ENCODE measurements at places on chromosomes 4 and X. TPM values are rescaled to one million over a fixed set of nuclear protein-coding genes. Genes with fewer than 3 reads are reported as not detected.
A peak's percentile ranks its signal among the peaks of the same experiment; 100 is the strongest.

The NAP1L2 gene
- total RNA-seq, result 2.5 TPM

The SCML1 gene
- total RNA-seq, result 10.3 TPM

GRCh38 chr4:153728151-153728550, 31.7 kb downstream of the RNF175 start:
- H3K27ac ChIP-seq, result no peak overlapping the region
- no peaks in the 10 kb centered on the region for H3K27me3 ChIP-seq
- no peaks in the 10 kb centered on the region for H3K36me3 ChIP-seq
- no peak overlapping the region for H3K4me3 ChIP-seq

DNA sequence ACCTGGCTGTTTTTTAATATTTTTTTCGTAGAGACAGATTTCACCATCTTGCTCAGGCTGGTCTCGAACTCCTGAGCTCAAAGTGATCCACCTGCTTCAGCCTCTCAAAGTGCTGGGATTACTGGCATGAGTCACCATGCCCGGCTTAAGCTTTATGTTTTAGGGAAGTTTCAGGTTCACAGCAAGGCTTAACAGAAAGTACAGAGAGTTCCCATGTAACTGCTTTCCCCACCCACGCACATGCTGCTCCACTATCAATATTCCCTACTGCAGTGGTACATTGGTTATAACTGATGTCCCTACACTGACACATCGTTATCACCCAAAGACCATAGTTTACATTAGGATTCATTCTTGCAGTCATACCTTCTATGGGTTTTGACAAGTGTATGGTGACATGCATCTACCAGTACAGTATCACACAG, 62.7 kb downstream of the PRPS1 start:
- H3K4me1 ChIP-seq, result no peaks in the 10 kb centered on the region
- no peak overlapping the region for H3K4me3 ChIP-seq
- no peaks in the 10 kb centered on the region for H3K27me3 ChIP-seq
- H3K36me3 ChIP-seq, result no peaks in the 10 kb centered on the region
- DNase-seq, result no peak

The PAGE1 gene
- total RNA-seq, result not detected

- H3K27ac ChIP-seq, result no peak overlapping the region
- no peaks in the 10 kb centered on the region for H3K36me3 ChIP-seq
- H3K4me1 ChIP-seq, result no peaks in the 10 kb centered on the region
- H3K27me3 ChIP-seq, result no peaks in the 10 kb centered on the region
- no peak for DNase-seq
- no peak overlapping the region for H3K4me3 ChIP-seq
These were observed 2.4 kb downstream of the MYOZ2 start for GRCh38 chr4:119138046-119138445.

The ARAP2 gene
- total RNA-seq, result 25.4 TPM

The RPGR gene
- total RNA-seq, result 10.6 TPM

The PPP2R2C gene
- 0.35 TPM for total RNA-seq

DNA sequence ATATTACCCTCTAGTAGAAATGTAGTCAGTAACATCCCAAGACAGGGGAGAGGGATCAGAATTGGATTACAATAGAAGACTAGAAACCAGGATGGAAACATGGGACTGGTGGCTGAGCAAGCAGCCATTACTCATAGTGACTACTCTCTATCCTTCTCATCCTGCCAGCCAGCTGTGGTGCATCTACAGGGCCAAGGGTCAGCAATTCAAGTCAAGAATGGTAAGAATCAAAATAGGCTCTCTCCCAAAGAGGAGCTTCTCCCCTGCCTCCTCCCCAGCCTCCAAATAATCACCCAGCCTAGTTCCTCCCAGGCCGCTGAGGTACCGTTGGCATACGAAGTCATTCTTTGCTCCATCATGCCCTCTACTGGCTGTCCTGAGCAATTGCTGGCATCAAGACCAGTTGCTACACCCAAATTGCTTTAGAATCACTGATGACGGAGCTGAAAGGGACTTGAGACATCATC, 19.4 kb downstream of the AWAT2 start:
- DNase-seq, result peak; percentile 29
- no peak overlapping the region for H3K4me3 ChIP-seq
- H3K4me1 ChIP-seq, result no peaks in the 10 kb centered on the region
- no peaks in the 10 kb centered on the region for H3K36me3 ChIP-seq
- H3K27ac ChIP-seq, result no peak overlapping the region

The IQSEC2 gene
- total RNA-seq, result 15.6 TPM

The AFF2 gene
- total RNA-seq, result 6.0 TPM

DNA sequence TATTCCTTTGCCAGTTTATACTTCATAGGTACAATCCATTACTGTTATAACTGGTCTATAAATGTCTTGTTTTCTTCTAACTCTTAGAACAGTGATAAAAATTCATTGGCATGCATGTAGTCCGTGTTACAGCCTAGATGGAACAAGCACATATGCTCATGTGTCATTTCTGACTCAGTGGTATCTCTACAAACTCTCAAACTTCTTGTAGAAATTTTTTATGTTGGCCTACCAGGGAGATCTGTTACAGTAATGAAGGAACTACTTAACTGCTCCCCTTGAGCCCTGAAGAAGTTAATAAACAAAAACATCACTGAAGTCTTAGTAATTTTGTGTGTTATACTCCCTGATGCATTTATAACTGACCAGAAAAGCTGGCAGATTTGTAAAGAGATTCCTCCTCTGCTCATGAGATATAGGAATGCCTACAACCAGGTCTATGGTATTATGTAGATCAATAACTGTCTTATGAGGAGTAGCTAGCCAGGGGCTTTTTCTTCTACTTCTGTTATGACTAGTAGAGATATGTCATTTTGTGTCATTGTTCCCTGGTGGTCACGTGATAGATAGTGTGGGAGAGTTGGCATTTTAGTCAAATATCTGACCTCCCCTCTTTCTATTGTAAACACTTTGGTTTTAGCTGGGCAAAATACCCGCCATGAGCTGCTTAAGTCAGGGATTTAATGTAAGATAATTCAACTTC, 53.7 kb upstream of the FAAH2 start:
- H3K36me3 ChIP-seq, result no peaks in the 10 kb centered on the region
- no peak for DNase-seq

The EDA2R gene
- total RNA-seq, result 7.9 TPM

The PLXNB3 gene
- 3.9 TPM for total RNA-seq

DNA sequence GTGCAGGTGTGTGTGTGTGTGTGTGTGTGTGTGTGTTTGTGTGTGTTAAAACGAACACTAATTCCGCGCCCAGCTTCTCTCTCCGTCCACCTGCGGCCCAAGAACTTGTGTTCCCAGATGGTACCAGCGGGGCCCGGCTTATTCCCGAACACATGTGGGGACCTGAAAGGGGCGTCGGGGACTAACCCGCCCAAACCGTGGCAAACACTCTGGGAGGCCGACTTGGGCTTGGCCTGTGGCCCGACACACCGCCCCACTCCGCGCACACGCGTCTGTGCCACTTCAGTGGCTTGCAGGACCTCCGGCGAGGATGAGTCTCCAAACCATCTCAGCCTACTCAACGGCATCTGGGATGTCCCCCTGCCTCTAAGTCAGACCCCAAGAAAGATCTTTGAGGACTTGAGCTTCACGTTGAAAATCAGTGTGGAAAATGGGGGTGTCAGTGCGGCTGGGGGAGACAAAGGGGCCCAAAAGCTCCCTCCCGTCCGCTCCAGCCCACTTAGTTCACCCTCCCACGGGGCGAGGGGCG, 790 bp upstream of the HHIP start:
- peaks cover 9% of the 10 kb centered on the region for H3K4me1 ChIP-seq
- H3K27me3 ChIP-seq, result peaks cover 36% of the 10 kb centered on the region
- H3K4me3 ChIP-seq, result peak overlapping the region; percentile 46
- no peak for DNase-seq
- H3K36me3 ChIP-seq, result no peaks in the 10 kb centered on the region

- H3K27me3 ChIP-seq, result no peaks in the 10 kb centered on the region
- H3K4me1 ChIP-seq, result peaks cover 28% of the 10 kb centered on the region
- no peak overlapping the region for H3K4me3 ChIP-seq
- no peak for DNase-seq
- H3K27ac ChIP-seq, result no peak overlapping the region
- peaks cover 20% of the 10 kb centered on the region for H3K36me3 ChIP-seq
These were observed 32.1 kb upstream of the CLCN4 start for GRCh38 chrX:10124506-10125247.

DNA sequence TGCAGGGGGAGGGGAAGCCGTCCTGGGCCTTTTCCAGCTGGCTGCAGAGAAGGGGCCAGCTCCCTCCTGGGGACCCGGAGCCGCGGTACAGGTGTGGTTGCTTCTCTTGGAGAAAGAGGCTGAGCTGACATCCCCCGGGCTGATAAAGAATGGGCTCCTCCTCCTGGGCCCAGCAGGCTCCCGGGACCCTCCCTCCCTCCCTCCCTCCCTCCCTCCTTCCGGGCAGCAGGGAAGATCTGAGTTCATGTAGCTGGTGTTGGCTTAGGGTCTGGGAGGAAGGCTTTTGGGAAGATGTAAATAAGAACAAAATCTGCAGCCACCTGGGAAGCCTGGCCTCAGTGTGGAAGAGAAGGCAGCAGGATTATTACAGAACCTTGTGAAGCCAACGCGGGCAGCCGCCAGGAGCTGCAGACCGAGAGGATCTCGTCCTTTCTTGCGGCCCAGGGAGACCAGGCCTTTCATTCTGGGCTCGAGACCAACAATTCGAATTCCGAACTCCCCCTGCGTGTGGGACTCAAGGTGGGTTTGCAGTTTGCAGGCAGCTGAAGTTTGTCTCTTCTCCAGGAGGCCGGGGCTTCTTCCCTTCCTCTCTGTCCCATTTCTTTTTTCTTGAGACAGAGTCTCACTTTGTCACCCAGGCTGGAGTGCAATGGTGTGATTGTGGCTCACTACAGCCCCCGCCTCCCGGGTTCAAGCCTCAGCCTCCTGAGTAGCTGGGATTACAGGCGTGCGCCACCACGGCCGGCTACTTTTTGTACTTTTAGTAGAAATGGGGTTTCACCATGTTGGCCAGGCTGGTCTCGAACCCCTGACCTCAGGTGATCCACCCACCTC, at the start of gene PLCXD1:
TSS of gene PLCXD1 (plus strand) at position 216 of the 834 bp plus-strand sequence. CDS start 2,807 bp downstream, outside the sequence.
- H3K36me3 ChIP-seq, result peaks cover 18% of the 10 kb centered on the region
- H3K4me1 ChIP-seq, result no peaks in the 10 kb centered on the region
- peak; percentile 33 for DNase-seq
- H3K4me3 ChIP-seq, result no peak within 1 kb of the TSS
- no peak within 1 kb of the TSS for H3K27ac ChIP-seq

DNA sequence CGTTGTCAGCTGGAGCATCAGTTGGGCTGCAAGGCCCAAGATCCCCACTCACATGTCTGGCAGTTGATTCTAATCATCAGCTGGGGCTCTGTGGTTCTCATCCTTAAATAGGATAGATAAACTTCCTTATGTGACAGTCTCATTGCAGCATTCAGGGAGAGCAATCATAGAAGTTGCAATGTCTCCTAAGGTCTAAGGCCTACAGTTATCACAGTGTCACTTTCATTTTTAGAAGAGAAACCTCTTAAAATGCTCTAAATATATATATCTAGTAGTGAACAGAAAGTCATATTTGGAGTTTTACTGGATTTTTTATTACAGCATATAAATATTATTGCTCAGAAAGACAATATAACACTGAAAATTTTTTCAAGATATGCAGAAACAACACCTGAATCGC, 226.0 kb upstream of the PPP1R2C start:
- H3K36me3 ChIP-seq, result no peaks in the 10 kb centered on the region
- no peaks in the 10 kb centered on the region for H3K27me3 ChIP-seq
- no peak overlapping the region for H3K4me3 ChIP-seq

DNA sequence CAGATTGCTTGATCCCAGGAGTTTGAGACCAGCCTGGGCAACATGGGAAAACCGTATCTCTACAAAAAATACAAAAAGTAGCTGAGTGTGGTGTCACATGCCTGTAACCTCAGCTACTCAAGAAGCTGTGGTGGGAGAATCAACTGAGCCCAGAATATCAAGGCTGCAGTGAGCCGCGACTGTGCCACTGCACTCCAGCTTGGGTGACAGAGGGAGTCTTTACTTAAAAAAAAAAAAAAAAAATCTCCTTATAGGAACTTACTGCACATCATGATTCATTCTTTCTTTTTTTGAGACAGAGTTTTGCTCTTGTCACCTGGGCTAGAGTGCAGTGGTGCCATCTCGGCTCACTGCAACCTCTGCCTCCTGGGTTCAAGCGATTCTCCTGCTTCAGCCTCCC, 24.3 kb downstream of the UPF3B start:
- no peak overlapping the region for H3K4me3 ChIP-seq
- no peaks in the 10 kb centered on the region for H3K36me3 ChIP-seq
- no peak for DNase-seq
- no peak overlapping the region for H3K27ac ChIP-seq
- no peaks in the 10 kb centered on the region for H3K4me1 ChIP-seq

GRCh38 chr4:109164011-109164410, 138.4 kb downstream of the COL25A1 start:
- no peaks in the 10 kb centered on the region for H3K27me3 ChIP-seq
- DNase-seq, result no peak
- H3K4me1 ChIP-seq, result no peaks in the 10 kb centered on the region
- H3K4me3 ChIP-seq, result no peak overlapping the region
- H3K36me3 ChIP-seq, result no peaks in the 10 kb centered on the region

DNA sequence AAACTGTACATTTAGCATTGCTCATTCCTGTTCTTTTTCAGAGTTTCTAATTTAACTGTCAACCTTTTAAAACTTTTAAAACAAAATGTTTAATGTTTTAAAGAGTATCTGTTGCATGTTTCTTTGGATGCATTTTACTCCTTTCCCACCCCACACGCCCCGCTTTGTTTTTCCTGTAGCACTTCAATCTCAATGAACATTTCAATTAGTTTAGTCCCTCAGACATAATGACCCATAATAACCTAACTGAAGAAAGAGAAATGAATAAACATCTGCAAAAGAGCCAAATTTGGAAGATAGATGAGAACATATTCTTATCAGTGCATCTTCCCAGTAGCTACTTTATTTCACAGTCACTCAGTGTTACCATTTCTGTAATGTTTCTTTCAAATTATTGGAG, 7.5 kb downstream of the PCDH10 start:
- no peak for DNase-seq
- H3K36me3 ChIP-seq, result no peaks in the 10 kb centered on the region
- peaks cover 40% of the 10 kb centered on the region for H3K27me3 ChIP-seq
- no peak overlapping the region for H3K27ac ChIP-seq

DNA sequence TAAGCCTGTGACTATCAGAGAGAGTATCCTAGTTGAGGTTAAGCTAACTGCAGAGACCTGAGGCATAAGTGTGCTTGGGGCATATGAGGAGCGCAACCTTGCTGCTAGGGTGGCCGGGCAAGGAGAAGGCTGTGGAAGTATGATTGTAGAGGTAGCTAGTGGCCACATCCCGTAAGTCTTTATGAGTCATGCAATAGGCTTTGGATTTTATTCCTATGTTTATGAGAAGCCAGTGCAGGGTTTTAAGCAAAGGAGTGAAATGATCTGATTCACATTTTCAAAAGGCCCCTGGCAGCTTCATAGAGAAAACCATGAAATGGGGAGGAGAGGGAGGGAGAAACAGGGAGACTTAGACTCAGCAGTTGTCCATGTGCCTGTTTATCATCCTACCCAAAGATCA, 92.1 kb upstream of the WDFY3 start:
- H3K36me3 ChIP-seq, result no peaks in the 10 kb centered on the region
- no peaks in the 10 kb centered on the region for H3K4me1 ChIP-seq
- H3K27me3 ChIP-seq, result no peaks in the 10 kb centered on the region
- no peak overlapping the region for H3K4me3 ChIP-seq
- no peak overlapping the region for H3K27ac ChIP-seq
- no peak for DNase-seq
